ENCODE measurements at places on chromosomes 6 and 20.

DNA sequence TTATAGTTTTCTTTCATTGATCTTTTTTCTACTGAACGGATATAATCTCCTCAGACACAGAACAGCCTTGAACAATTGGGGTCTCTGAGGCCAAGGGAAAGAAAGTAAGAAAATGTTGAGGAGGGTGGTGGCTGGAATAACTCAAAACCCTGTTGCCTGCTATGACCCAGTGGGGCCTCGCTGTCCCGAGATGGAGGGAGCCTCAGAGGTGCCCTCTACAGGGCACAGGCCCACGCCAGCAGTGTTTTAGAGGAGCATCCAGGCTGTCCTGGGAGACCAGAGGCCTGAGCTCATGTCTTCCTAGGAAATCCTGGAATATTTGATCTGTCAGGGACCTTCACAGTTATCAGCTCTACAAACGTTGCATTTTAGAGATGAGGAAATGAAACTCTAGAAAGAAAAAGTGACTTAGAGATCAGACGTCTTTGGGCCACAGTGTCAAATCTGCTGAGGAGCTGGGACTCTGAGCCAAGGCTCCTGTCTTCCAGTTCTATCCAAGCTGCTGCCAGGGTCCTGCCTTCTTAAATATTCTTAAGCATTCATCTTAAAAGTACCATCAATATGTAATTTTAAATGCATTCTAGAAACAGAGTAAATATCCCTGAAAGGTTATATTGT lies 26.3 kb downstream of the ALDH5A1 start:
- DNase-seq: peak; percentile 32

GRCh38 chr6:90948540-90948939 lies 361.7 kb upstream of the MAP3K7 start:
- no peak for DNase-seq

GRCh38 chr6:152356662-152357061 lies 280.5 kb downstream of the SYNE1 start:
- peak; percentile 9 for DNase-seq

DNA sequence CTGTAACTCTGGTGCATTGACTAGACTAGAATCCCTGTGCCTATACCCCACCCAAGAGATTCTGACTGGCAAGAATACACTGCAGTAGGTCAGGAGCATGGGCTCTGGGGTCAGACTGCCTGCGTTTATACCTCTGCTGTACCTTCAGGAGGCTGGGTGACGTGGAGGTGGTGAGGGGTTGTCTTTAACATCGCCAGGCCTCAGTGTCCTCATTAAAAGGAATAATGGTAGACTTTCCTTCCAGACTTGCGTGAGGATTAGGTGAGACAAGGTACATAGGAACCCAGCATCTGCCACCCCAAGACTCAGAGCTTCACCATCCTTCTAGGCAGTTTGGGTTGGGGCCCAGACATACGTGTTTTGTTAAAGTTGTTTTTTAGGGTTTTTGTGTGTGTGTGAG lies 44.3 kb downstream of the TM9SF4 start:
- no peak for DNase-seq
